Non-pigmented ciliary epithelial cell (primary cell): ENCODE measurements at places on chromosomes 13 and 19.

GRCh38 chr13:30997697-30998096, 65.2 kb downstream of the TEX26 start:
- no peak for DNase-seq

GRCh38 chr13:33968520-33969507, 150.9 kb downstream of the RFC3 start:
- DNase-seq, result no peak

DNA sequence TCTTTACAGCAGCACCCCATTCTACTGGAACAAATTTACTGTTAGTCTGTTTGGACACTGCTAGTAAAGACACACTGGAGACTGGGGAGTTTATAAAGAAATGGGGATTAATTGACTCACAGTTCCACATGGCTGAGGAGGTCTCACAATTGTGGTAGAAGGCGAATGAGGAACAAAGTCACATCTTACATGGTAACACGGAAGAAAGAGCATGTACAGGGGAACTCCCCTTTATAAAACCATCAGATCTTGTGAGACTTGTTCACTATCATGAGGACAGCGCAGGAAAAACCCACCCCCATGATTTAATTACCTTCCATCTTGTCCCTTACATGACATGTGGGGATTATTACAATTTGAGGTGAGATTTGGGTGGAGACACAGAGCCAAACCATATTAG, 1204.2 kb downstream of the SLITRK1 start:
- no peak for DNase-seq

DNA sequence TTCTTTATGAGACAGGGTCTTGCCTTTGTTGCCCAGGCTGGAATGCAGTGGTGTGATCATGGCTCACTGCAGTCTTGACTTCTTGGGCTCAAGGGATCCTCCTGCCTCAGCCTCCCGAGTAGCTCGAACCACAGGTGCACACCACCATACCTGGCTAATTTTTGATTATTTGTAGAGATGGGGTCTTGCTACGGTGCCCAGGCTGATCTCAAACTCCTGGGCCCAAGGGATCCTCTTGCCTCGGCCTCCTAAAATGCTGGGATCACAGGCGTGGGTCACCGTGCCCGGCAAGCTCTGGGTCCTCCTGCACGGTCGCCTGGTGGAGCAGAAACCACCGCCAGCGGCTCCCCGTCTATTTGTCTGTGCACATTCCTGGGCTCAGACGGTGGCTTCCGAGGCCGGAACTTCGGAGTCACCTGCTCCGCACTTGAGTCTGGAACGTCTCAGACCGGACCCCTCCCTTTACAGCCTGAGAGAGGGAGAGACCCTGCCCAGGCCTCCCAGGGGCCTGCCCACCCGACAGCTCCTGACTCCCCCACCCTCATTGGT, 22.2 kb downstream of the EFNA2 start:
- no peak for DNase-seq

DNA sequence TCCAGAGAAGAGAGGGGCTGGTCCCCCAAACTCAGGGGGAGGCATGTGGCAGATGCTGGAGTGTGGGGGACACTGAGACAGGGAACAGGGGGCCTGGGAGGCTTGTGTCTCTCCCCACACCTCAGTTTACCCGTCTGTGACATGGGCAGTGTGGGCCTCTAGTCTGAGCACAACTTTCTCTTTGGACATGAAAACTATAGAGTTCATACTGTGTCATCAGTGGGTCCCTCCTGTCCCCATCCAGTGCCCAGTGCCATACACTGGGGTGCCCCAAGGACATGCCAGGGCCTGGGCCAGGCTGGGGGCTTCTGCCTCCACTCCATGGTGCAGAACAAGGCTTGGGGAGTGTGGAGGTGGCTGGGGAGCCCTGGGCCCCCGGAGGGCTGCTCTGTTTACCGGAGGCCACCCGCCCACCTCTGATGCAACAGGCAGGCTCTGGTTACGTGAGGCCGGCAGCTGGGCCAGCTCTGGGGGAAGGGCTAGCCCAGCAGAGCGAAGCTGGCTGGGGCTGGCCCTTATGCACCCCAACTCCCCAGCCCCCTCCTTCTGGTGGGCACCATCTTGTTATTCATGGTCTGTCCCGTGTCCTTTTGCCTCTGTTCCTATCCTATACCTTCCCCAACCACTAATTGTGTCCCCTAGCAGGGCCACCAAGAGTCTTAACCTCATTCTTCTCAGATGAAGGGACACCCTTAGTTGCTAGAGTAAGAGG, 1.9 kb upstream of the MEF2B start:
- peak; percentile 14 for DNase-seq

DNA sequence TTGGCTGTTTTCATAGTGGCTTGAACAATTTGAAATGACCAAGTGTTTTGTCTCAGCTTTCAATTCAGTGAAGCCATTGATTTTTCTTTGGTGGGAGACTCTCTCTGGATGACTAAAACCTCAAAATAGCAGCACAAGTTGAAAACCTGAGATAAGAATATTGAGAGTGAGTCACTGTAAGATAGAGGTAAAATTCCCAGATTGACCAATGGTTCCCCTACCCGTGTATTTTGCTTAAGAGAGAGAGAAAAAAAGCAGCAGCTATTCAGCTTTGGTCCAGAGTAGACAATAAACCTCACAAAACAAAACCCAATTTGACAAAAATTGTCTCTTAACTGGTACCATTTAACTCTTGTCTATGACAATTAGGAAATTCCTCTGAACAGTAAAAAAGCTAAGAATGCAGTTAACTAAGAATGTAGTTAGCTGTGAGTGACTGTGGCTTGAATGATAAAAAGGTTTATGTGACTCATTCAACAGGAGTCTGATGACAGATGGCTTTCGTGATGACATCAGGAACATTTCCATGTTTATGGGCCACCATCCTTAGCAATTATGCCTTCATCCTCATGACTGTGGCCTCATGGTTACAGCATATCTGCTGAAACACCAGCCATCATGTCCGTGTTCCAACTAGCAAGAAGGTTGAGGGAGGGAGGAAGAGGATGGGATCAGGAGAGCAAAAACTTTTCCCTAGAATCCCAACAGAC, 356.9 kb downstream of the NDFIP2 start:
- peak; percentile 30 for DNase-seq

DNA sequence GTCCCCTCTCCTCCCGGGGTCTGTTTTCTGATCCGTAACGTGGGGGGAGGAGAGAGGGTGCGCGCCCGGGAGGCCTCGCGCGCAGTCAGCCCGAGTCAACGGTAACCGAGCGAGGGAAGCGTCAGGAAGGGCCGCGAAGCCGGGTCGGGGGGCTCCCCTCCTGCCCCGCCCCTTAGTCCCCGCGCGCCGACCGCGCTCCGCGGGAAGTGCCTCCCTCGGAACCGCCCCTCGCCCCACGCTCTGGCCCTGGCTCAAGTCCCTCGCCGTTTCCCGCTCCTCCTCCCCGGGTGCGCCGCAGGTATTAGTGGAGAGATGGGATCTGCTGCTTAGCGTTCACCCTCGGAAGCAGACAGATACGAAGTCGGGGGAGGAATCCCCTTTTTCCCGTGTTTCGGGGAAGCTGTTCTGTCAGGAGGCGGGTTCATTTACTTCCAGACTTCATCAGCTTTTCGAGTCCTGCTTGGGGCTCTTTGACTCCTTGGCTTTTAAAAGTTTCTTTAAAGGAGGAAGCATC, 770 bp downstream of the HNRNPM start:
- no peak for DNase-seq

DNA sequence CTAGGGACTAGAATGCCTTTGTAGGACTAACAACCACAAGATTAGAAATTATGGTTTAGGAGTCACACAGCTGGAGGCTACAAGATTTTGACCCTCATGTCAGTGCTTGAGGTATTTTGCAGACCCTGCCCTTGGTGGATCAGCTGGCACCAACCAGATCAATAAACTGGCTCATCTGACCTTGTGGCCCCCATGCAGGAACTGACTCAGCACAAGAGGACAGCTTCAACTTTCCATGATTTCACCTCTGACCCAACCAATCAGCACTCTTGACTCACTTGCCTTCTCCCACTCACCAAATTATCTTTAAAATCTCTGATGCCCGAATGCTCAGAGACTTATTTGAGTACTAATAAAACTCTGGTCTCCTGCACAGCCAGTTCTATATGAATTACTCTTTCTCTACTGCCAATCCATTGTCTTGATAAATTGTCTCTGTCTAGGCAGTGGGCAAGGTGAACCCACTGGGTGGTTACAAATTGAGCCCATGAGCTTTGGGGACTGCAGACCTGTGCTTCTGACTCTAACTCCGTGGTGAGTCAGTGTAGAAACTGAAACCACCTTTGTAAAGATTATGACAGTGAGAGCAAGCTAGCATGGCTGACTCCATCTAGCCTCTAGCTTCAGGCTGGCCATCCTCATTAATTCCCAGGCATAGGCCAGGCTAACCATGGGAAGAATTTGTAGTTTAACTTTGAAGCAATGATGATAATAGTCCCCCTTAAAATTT, 33.9 kb upstream of the CEACAM8 start:
- no peak for DNase-seq

DNA sequence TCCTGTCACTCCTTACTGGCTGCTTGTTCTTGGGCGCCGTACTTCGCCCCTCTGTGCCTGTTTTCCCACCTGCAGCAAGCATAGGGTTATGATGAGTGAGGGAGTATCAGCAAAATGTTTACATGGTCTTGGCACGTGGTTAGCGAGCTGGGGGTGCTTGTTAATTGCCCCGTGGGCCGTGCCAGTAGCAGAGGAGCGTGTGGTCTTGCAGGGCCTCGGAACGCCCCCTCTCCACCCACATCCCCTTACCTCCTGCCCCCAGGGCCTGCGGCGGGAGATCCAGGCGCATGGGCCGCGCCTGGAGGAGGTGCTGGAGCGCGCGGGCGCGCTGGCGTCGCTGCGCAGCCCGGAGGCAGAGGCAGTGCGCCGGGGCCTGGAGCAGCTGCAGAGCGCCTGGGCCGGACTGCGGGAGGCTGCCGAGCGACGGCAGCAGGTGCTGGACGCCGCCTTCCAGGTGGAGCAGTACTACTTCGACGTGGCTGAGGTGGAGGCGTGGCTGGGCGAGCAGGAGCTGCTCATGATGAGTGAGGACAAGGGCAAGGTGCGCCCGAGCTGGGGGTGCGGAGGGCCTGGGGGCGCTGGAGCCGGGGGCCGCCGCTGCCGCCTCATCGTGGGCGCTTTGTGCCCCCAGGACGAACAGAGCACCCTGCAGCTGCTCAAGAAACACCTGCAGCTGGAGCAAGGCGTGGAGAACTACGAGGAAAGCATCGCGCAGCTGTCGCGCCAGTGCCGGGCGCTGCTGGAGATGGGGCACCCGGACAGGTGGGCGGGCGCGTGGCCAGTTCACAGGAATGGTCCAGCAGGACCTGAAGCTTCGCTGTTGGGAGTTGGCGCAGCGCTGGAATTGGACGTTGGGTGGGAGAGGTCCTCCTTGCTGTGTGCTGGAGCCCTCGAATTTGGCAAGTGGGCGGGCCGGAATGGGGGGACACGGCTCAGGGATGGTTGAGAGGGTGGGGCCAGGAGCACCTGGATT, 22.5 kb upstream of the SHKBP1 start:
- no peak for DNase-seq
